ENCODE measurements at places on chromosomes 3 and 15.
A peak's percentile ranks its signal among the peaks of the same experiment; 100 is the strongest.

- DNase-seq = peak; percentile 67
Observed at GRCh38 chr3:127690106-127690505, 17.4 kb downstream of the ABTB1 start.

- DNase-seq = no peak
Observed at GRCh38 chr3:177591379-177591778, 394.1 kb upstream of the TBL1XR1 start.

DNA sequence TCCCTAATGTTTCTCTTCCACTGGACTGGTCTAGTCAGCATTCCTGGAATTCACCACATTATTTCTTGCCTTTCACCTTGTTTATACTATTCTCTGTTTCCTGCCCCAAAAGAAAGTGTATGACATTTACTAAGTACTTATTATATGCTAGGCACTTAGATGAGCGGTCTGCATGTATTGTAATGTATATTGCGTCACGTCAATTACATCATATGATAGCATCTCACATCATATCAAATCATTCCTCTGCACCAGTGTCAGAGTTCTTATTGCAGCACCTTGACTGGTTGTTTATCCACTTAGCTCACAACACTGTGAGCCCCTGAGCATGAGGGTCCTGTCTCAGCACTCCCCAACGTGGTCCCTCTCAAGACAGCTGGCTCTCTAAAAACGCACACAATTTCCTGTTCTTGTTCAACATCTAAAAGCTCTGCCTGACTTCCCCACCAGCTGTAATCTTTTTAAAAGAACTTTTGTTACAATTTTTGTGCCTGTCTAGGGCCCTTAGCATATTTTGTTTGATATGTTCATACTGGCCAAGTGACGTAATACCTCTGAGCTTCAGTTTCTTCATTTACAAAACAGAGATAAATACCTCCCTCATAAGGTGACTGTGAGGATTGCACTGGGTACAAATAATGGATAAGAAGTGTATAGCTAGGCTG is 58.8 kb downstream of the ARHGAP31 start:
- peak; percentile 75 for DNase-seq

GRCh38 chr15:99438691-99439523 is 126.9 kb upstream of the MEF2A start:
- no peak for DNase-seq

DNA sequence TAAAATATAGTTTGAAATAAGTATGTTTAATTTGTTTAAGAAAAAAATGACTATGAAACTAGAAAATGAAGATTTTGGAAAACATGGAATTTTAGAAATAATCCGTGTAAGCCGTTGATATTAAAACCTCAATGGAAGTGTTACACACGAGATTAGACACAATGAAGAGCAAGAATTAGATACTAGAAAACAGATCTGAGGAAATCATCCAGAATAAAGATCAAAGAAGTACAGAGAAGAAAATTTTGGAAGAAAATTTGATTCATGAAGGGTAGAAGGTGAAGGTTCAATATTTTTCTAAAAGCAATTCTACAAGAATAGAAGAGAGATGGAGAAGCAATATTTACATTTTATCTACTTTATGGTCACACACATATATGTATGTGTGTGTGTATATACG is 52.5 kb upstream of the SATB1 start:
- DNase-seq = no peak

DNA sequence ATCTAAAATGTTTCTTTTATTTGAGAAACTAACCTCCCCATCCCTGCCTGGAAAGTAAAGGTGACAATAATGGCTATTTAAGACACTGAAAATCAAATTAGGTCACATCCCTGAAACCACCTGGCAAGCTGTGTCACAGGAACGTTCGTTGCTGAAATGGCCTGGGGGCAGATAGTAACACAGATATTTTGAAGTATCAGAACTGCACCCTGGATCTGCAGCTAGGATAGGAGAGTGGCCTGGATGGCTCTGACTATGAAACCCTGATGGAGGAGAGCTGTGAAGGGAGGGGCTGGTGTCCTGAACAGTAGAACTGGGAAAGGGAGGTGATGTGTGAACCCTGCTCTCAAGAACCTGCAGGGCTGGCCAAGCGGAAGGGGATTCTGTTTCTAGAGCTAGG is 648.3 kb upstream of the CFAP20DC start:
- DNase-seq = no peak

- DNase-seq = no peak
Observed at GRCh38 chr3:140285380-140285779, 350.4 kb downstream of the CLSTN2 start.

DNA sequence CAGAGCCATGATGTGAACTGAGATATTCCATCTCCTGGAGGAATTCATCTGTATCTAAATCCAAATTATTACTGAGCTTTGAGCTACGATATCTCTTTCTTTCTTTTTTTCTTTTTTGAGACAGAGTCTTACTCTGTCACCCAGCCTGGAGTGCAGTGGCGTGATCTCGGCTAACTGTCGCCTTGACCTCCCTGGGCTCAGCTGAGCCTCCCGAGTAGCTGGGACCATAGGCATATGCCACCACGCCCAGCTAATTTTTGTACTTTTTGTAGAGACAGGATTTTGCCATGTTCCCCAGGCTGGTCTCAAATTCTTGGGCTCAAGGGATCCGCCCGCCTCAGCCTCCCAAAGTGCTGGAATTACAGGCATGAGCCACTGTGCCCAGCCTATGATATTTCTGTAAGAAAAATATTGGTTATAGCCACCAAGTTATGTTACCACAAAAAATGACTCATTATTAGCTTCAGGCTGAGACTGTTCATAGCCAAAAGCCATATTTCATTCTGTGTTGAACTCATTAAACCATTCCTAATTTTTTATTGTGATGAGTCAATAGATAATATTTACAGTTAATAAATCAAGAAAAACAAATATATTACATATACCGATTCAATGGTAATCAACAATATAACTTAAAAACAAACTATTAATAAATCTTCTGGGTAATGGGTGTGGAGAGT is 27.1 kb upstream of the SLC30A4 start:
- peak; percentile 83 for DNase-seq

- DNase-seq = no peak
Observed at GRCh38 chr3:83477563-83477962, 1481.2 kb upstream of the CADM2 start.

DNA sequence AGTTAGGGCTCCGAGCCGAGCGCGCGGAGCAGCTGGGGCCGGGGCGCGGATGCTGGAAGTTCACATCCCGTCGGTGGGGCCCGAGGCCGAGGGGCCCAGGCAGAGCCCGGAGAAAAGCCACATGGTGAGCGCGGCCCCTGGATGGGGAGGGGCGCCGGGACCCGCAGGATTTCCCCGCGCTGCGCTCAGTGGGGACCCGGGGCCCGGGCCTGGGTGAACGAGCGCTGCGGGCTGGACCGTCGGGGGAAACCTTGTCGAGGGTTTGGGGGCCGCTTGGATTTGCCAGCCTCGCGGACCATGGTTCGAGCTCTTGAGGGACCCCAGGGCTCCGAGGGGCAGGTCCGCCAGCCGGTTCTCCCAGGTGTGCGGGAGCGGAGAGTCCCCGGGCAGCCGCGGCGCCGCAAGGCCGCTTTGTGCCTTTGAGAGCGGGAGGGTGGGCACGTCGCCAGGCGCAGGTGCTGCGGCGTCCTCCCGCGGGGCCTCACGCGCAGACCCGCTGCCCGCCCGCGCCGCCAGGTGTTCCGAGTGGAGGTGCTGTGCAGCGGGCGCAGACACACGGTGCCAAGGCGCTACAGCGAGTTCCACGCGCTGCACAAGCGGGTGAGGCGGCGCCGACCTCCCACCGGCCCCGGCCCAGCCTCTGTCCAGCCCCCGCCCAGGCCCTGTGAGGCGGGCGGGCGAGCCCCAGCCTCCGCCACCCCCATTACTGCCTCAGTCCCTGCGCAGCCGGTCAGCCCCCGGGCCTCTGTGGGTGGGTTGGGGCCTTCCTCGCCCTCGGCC is at the start of gene SNX22:
TSS of gene SNX22 (plus strand) at position 5 of the 780 bp plus-strand sequence. CDS start at position 50, 45 bp downstream.
- DNase-seq = no peak

GRCh38 chr3:57003676-57004075 is 56.8 kb upstream of the SPATA12 start:
- DNase-seq = no peak

DNA sequence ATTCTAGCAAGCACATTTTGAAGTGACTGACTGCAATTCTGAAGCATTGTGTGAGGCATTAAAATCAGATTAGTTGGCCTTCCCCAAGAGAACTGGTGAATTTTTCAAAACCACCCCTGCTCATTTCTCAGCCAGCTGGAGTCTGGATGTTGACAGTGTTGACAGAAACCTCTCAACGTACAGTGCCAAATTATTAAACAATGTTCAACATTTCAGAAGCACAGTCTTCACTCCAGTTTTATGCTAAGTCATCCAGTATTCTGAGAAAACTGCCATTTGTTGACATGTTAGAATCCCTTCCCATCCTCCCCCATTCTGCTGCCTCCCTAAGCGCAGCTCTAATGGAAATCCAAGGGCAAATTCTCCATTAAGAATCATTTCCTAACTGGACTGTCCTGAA is 369.3 kb upstream of the TRIM42 start:
- no peak for DNase-seq

- DNase-seq = no peak
Observed at GRCh38 chr3:52615166-52615565, 70.5 kb downstream of the PBRM1 start.

DNA sequence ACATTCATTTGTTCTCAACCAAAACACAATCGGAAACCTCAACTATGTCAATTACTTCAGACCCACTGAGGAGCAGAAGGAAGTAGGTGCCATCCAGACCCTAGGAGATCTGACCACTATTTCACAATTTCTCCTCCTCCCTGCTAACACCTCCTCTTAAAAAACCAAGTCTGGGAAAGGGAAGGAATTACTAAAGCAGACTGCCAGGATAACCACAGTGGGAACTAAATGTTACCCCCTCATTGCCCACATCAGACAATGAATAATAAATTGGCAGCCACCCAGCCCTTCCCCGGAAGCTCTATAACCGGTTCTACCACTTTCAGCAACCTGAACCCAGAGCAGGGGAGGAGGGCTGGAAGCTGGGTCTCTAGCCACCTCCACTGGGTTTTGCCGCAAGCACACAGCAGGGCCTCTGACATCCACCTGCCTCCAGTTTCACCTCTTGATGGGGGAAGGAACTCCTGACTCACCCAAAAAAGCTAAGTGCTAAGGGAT is 17.6 kb downstream of the C15orf62 start:
- peak; percentile 27 for DNase-seq

DNA sequence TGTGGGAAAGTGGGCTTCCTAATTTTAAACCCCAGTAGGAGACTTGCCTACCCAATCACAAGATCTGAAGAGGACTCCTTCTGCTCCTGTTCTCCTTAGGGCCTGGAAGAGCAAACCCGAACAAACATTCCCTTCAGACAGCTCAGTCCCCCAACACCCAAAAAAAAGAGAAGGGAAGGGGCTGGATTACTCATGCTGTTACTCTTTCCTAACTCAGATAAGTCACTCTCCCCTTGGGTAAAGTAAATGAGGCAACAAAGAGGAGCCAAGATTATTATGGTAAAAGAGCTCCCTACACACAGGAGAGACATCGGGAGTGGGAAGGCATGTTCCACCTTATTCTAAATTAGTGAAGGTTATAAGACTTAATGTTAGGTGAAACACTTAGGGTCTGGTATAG is 18.1 kb upstream of the LEKR1 start:
- no peak for DNase-seq

DNA sequence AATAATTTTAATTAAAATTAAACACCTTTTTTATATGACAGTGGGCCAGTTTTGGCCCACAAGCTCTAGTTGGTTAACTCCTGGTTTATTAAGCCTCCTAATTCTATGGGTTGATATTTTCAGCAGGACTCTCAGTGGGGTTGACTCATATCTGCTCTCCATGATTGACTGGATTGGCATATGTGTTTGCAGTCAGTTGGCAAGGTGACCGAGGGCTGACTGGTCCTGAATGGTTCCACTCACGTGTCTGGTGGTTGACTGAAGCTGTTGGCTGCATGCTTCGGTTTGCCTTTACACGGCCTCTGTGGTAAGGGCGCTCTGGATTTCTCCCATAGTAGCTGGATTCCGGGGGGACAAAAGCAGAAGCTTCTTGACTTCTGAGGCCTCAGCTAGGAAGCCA is 65.3 kb upstream of the ZNF280D start:
- DNase-seq = no peak

GRCh38 chr15:91116113-91117067 is 16.3 kb downstream of the SV2B start:
- DNase-seq = no peak

DNA sequence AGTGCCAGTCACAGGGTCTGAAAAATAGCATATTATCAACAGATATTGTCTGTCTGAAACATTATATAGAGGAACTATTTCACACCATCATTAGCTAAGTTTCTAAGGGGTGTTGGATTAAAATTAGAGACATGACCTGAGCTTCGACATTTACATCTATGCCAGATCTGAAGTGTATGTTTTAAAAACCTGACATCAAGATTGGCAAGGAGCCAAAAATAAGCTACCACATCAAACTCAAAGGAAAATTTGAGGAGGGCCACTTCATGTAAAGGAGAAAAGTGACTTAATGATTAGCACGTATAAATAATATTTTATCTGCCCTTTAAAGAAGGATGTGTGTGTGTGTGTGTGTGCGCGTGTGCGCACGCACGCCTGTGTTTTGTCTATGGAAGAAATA is 752.0 kb upstream of the GRM7 start:
- DNase-seq = no peak

DNA sequence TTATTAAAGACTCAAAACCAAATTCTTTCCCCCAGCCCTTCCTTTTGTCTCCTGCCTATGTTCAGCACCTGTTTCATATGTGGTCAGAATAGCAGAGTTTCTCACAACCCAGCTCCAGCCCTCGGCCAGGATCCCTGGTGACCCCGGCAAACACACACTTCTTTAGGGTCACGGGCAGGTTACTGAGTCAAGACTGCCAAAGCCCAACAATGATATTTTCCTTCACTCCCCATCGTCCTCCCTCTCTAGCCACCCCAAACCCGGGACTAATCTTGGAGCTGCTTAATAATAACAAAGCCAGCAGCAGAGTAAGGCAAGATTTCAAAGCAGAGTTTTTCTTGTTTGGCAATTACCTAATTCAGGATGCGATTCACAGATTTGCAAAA is 25.5 kb downstream of the RARB start:
- no peak for DNase-seq

- DNase-seq = no peak
Observed at GRCh38 chr3:8962226-8962861, 928 bp downstream of the RAD18 start.

GRCh38 chr15:68279779-68280753 is 2.5 kb downstream of the FEM1B start:
- no peak for DNase-seq

DNA sequence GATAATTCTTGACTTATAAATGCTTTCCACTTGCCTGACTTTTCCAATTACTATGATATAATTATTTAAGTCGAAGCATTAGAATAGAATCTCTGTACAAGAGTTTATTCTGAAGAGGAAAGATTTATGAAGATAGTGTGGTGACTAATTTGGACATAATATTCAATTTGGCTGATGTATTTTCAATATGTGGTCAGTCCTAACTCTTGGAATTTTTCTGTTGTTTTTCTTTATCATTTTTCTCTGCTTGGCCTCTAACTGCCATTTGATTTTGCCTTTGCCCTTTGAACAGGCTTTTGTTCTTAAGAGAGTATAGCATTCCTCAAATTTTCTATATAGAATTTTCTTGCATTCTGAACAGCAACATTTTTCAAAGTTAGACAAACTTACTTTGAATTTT is 2.6 kb upstream of the MDFIC2 start:
- no peak for DNase-seq

Data from HFFc6 (cell line).